ENCODE measurements at places on chromosomes 4 and X.

DNA sequence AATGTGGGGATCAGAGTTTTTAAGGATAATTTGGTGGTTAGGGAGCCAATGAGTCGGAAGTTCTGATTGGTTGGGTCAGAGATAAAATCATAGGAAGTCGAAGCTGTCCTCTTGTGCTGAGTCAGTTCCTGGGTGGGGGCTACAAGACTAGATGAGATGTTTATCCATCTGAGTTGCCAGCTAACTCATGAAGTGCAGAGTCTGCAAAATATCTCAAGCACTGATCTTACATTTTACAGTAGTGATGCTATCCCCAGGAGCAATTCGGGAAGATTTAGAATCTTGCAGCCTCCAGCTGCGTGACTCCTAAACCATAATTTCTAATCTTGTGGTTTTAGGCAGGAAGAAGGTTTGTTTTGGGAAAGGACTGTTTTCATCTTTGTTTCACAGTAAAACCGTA lies 565.8 kb upstream of the SPANXN1 start:
- no peak for DNase-seq
- no peaks in the 10 kb centered on the region for H3K27me3 ChIP-seq
- H3K27ac ChIP-seq = no peak overlapping the region
- no peak overlapping the region for H3K4me3 ChIP-seq

- H3K4me1 ChIP-seq = no peaks in the 10 kb centered on the region
- H3K27ac ChIP-seq = no peak overlapping the region
- no peaks in the 10 kb centered on the region for H3K36me3 ChIP-seq
- H3K27me3 ChIP-seq = no peaks in the 10 kb centered on the region
- no peak for DNase-seq
- no peak overlapping the region for H3K4me3 ChIP-seq
Measured at GRCh38 chr4:57040510-57040909, 61.8 kb downstream of the POLR2B start.

DNA sequence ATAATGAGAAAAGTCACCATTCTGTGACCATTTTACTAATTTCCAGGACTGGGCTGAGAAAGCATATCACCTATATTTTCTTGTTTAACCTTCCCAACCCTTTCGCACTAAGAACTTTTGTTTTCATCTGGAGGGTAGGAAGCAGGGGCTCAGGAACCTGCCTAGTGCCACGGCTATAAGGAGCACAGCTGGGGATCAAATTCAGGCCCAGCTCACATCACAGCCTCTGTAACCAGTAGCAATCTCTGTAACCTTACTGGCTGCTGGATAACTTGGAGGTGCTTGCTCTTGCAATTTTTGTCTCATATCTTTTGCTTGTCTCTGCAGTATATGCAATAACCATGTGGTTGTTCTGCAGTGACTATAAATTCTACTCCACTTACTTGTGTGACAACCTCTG lies 76.7 kb upstream of the PLAC1 start:
- H3K4me3 ChIP-seq = no peak overlapping the region
- H3K36me3 ChIP-seq = no peaks in the 10 kb centered on the region
- DNase-seq = no peak
- no peaks in the 10 kb centered on the region for H3K4me1 ChIP-seq

DNA sequence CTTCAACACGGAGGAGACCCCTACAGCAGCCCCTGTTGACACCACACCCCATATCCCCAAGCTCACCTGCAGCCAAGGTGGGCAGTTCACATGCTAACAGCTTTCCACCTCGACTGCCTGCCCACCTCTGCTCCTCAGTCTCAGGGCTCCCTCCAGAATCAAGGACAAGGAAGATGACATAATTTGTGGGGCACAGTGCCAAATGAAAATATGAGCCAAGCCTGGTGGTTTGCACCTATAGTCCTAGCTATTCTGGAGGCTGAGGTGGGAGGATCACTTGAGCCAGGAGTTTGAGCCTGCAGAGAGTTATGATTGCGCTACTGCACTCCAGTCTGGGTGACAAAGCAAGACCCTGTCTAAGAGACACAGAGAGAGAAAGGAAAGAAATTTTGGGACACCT lies 516.3 kb downstream of the BCOR start:
- no peaks in the 10 kb centered on the region for H3K4me1 ChIP-seq
- H3K27ac ChIP-seq = no peak overlapping the region
- H3K27me3 ChIP-seq = no peaks in the 10 kb centered on the region
- no peak for DNase-seq
- no peak overlapping the region for H3K4me3 ChIP-seq

DNA sequence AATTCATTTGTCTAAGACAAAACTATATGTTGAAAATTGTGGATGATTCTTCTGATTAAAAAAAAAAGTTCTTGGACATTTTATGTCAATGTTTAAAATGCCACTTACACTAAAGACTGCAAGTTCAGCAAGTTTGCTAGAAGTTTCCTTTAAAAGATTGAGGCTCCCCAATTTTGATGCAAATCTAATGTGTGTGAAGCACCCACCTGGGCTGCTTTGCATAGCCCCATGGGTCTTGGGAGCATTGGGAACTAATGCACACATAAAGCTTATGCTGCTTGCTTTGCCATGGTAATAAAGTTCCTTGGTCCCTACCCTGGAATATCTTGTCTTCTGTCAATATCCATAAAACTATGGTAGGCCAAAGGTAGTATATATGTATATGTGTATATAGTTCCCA lies 725.9 kb upstream of the GRID2 start:
- no peaks in the 10 kb centered on the region for H3K4me1 ChIP-seq
- no peak overlapping the region for H3K4me3 ChIP-seq
- no peak for DNase-seq
- H3K27me3 ChIP-seq = no peaks in the 10 kb centered on the region
- no peak overlapping the region for H3K27ac ChIP-seq

- H3K4me3 ChIP-seq = no peak overlapping the region
- no peaks in the 10 kb centered on the region for H3K4me1 ChIP-seq
- no peak for DNase-seq
- no peaks in the 10 kb centered on the region for H3K27me3 ChIP-seq
- no peaks in the 10 kb centered on the region for H3K36me3 ChIP-seq
- H3K27ac ChIP-seq = no peak overlapping the region
Measured at GRCh38 chr4:149595500-149595899, 220.1 kb downstream of the IQCM start.

GRCh38 chrX:47283015-47283771 lies 50.4 kb downstream of the USP11 start:
- H3K27ac ChIP-seq = no peak overlapping the region
- no peaks in the 10 kb centered on the region for H3K27me3 ChIP-seq
- no peaks in the 10 kb centered on the region for H3K4me1 ChIP-seq
- no peaks in the 10 kb centered on the region for H3K36me3 ChIP-seq

- H3K4me3 ChIP-seq = no peak overlapping the region
- no peak overlapping the region for H3K27ac ChIP-seq
- H3K4me1 ChIP-seq = no peaks in the 10 kb centered on the region
- DNase-seq = no peak
- no peaks in the 10 kb centered on the region for H3K27me3 ChIP-seq
Measured at GRCh38 chr4:152211936-152212653, 323.8 kb downstream of the FBXW7 start.

DNA sequence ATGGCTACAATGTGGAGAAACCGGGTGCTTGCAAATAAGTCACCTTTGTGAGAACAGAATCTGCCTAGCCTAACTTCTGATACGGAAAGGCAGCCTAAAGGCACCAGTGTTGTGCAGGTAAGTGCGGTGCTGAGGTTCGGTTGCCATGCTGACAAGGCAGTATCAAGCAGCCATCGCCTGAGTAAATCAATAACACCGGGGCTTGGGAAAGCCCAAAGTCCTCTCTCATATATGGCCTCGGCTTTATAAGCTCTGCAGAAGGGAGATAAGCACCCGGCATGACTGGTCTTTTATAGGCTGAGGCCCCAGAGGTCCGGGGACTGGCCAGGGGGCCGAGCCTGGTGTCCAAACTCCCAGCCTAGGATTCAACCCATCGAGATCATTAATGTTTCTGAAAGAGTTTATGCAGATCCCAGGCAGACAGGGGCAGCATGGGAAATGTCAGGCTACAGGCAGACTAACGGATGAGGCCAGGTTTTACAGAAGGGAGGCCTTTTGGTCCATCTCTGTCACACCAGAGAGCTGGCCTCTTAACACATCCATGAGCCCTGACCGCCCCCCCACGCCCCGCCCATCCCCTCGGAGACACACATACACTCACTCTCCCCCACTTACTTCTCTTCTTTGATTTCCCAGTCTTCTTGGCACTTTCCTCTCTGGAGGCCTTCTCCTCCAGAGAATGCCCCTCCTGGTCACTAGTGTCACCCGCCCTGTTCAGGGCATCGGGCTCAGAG lies 38.5 kb downstream of the ELF4 start:
- no peak overlapping the region for H3K4me3 ChIP-seq
- DNase-seq = no peak
- no peaks in the 10 kb centered on the region for H3K27me3 ChIP-seq
- no peaks in the 10 kb centered on the region for H3K36me3 ChIP-seq

DNA sequence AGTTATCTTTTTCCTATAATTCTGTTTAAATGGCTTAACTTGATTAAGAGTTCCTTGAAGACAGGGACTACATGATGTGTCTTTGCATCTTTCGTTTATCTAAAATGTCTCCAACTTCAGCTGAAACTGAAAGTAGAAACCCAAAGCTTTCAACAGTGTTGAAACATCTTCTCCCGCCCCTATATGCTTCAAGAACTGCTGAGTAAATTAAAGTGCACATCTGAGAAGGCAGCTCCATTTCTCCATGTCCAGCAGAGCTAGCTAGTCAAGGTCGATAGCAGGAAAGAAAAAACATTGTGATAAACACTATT lies 185.7 kb upstream of the TBL1X start:
- no peak overlapping the region for H3K27ac ChIP-seq
- H3K36me3 ChIP-seq = no peaks in the 10 kb centered on the region
- no peak for DNase-seq
- H3K27me3 ChIP-seq = no peaks in the 10 kb centered on the region

DNA sequence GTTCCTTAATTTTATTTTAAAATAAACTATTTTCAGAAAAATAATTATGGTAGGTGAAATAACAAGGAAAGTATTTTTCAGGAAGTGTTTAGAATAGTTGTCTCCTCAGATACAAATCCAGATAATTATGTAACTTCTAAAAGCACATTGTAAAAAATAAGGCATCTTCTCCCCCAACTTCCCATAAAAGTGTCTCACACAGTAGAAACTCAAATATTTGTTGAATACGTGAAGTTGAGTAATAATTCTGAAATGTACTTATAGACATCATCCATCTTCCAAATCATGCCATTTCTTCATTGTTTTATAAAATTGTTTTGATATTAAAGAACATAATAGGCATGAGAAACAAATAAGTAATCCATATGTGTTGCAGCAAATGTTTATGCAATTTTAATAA lies 18.0 kb downstream of the SHISA3 start:
- DNase-seq = no peak
- no peak overlapping the region for H3K4me3 ChIP-seq
- H3K27me3 ChIP-seq = no peaks in the 10 kb centered on the region

- H3K27ac ChIP-seq = no peak overlapping the region
- DNase-seq = no peak
- no peaks in the 10 kb centered on the region for H3K36me3 ChIP-seq
Measured at GRCh38 chr4:127379499-127379898, 253.3 kb upstream of the INTU start.

DNA sequence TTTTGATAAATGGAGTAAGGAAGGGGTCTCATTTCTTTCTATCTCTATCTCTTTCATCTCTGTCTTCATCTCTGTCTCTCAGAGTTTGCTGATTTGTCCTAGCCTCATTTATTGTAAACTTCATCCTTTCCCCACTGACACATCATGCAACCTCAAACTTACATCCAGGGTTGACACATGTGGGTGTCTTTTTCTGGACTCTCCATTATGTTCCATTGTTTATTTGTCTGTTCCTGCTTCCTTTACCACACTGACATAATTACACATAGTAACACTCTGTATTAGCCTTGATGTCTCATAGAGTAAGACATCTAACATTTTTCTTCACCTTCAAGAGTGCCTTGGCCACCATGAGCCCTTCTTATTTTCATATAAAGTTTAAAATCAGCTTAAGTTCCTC lies 8.1 kb upstream of the SRD5A3 start:
- no peak overlapping the region for H3K4me3 ChIP-seq
- H3K36me3 ChIP-seq = no peaks in the 10 kb centered on the region
- H3K27ac ChIP-seq = no peak overlapping the region
- H3K4me1 ChIP-seq = no peaks in the 10 kb centered on the region

GRCh38 chr4:1363513-1363912 lies 16.5 kb downstream of the UVSSA start:
- no peak for DNase-seq
- H3K27ac ChIP-seq = no peak overlapping the region
- no peak overlapping the region for H3K4me3 ChIP-seq
- H3K4me1 ChIP-seq = no peaks in the 10 kb centered on the region
- no peaks in the 10 kb centered on the region for H3K27me3 ChIP-seq

GRCh38 chr4:60562334-60562733 lies 637.8 kb upstream of the ADGRL3 start:
- H3K27me3 ChIP-seq = no peaks in the 10 kb centered on the region
- H3K36me3 ChIP-seq = no peaks in the 10 kb centered on the region
- no peak overlapping the region for H3K4me3 ChIP-seq

DNA sequence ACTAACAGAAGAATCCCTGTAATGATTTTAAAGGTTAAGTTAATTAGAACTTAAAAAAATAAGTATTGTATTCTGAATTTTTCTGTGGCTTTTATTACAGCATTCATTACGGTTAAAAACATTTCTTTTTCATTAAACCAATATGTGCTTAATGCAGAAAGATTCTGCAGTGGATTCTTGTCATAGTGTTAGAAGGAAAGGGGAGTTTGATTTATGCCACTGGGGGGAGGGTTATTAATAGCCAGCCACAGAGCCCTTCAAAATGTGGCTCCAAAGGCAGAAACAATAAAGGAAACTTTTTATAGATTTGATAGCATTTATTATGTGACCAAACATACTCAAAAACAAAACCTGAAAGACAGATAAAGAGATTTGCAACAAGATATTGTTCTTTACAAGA lies 9.1 kb downstream of the SMAD1 start:
- no peak for DNase-seq
- H3K4me1 ChIP-seq = no peaks in the 10 kb centered on the region
- H3K27ac ChIP-seq = no peak overlapping the region
- no peak overlapping the region for H3K4me3 ChIP-seq
- H3K36me3 ChIP-seq = no peaks in the 10 kb centered on the region

DNA sequence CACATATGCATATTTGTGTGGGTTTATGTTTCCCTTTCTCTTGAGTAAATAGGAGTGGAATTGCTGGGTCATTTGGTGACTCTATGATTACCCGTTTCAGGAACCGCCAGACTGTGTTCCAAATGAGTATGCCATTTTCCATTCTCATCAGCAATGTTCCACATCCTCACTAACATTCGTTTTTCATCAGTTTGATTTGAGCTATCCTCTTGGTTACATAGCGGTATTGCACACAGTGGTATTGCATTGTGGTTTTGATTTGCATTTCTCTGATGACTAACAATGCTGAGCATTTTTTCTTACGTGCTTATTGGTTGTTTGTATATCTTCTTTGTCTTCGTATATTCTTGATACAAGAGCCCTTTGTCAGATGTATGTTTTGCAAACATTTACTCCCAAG lies 218.0 kb upstream of the AMOT start:
- H3K36me3 ChIP-seq = no peaks in the 10 kb centered on the region
- H3K27me3 ChIP-seq = no peaks in the 10 kb centered on the region
- H3K4me1 ChIP-seq = no peaks in the 10 kb centered on the region
- no peak for DNase-seq

GRCh38 chrX:133005042-133005441 lies 46.6 kb upstream of the HS6ST2 start:
- H3K4me1 ChIP-seq = no peaks in the 10 kb centered on the region
- H3K36me3 ChIP-seq = no peaks in the 10 kb centered on the region
- no peak overlapping the region for H3K4me3 ChIP-seq
- no peak for DNase-seq

Measured in right lobe of liver (tissue), 6 donors.